ENCODE measurements at places on chromosomes 3 and 15. TPM values are rescaled to one million over a fixed set of nuclear protein-coding genes. Genes with fewer than 3 reads are reported as not detected.

CERS3 gene
- 0.07 TPM for polyA plus RNA-seq

MME gene
- polyA plus RNA-seq, result 5.0 TPM

TMIE gene
- polyA plus RNA-seq, result 21.4 TPM

UBA5 gene
- polyA plus RNA-seq, result 35.6 TPM

FAM162A gene
- 96.0 TPM for polyA plus RNA-seq

GOLGA6L7 gene
- polyA plus RNA-seq, result not detected

GRCh38 chr3:94862703-94863102 lies 799.8 kb downstream of the NSUN3 start:
- H3K36me3 ChIP-seq, result no peaks in the 10 kb centered on the region
- peak; percentile 21 for DNase-seq
- no peaks in the 10 kb centered on the region for H3K27me3 ChIP-seq
- no peak overlapping the region for H3K27ac ChIP-seq

DNA sequence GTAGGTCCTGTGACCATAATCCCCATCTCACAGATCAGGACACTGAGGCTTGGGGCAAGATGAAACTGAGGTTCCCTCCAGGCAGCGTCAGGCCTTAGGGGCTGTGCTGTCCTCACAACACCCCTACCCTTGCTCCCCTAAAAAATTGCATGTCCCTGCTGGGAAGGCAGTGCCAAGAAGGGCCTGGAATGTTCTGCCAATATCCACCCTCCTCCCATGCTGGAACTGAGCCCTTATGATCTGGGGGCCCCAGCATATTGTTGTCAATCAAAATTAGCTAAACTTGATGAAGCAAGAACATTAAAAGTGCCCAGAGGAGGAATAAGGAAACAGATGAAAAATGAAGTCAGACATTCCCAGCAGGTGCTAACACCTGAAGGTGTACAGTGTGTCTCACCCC lies 13.4 kb upstream of the RTP3 start:
- H3K4me3 ChIP-seq, result no peak overlapping the region
- DNase-seq, result no peak
- H3K4me1 ChIP-seq, result no peaks in the 10 kb centered on the region

DNA sequence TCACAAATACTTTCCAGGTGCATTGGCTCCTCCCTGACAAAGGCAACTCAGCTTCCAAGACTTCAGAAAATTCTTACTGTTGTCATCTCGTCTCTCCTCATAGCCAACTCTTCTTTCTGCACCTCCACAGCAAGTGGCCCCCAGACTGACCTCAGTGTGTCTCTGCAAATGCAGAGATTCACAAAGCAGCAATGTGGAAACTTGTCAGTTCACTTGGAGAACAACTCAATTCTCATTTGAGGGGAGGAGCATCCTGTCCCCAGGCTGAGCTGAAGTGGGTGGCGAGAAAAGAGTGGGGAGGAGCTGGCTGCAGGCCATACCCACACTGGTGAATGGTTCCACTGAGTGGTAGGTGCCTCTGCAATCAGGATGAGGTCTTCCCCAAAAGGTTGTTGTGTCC lies 248.7 kb upstream of the IL12A start:
- H3K4me3 ChIP-seq, result no peak overlapping the region
- no peaks in the 10 kb centered on the region for H3K4me1 ChIP-seq
- H3K36me3 ChIP-seq, result no peaks in the 10 kb centered on the region
- H3K27ac ChIP-seq, result no peak overlapping the region
- no peak for DNase-seq

GRCh38 chr3:20809356-20809755 lies 623.4 kb upstream of the SGO1 start:
- no peak overlapping the region for H3K27ac ChIP-seq
- H3K4me1 ChIP-seq, result no peaks in the 10 kb centered on the region
- H3K27me3 ChIP-seq, result no peaks in the 10 kb centered on the region
- H3K4me3 ChIP-seq, result no peak overlapping the region
- no peak for DNase-seq

- no peaks in the 10 kb centered on the region for H3K27me3 ChIP-seq
- DNase-seq, result no peak
- no peaks in the 10 kb centered on the region for H3K36me3 ChIP-seq
- no peak overlapping the region for H3K27ac ChIP-seq
Measured at GRCh38 chr3:118262800-118263402, 771.7 kb downstream of the IGSF11 start.

DNA sequence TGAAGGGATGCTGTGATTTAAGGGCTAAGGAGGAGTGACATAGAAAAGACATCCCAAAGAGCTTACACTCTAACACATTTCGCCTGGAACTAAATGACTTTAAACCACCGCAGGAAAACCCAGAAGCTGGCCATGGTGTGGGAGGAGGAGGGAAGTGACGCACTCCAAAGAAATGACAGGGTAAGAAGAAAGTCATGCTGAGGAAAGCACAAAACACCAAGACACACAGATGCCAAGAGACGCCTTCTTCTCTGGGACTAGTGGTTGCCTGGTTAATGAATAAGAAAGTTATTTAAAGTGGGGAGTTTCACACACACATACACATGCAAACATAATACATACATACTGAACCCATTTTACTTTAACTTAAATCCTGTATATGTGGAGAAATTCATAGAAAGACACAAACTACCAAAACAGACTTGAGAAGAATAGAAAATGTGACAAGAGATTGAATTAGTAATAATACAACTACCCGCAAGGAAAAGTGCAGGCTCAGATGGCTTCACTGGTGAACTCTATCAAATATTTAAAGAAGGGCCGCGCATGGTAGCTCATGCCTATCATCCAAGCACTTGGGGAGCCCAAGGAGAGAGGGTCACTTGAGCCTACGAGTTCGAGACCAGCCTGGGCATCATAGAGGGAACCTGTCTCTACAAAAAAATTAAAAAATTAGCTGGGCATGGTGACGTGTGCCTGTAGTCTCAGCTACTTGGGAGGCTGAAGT lies 125.5 kb downstream of the NSMCE3 start:
- DNase-seq, result peak; percentile 1
- peaks cover 11% of the 10 kb centered on the region for H3K27me3 ChIP-seq
- no peak overlapping the region for H3K4me3 ChIP-seq
- H3K27ac ChIP-seq, result no peak overlapping the region
- H3K4me1 ChIP-seq, result no peaks in the 10 kb centered on the region
- H3K36me3 ChIP-seq, result no peaks in the 10 kb centered on the region

GRCh38 chr3:99625643-99626416 lies 12.6 kb upstream of the COL8A1 start:
- H3K27me3 ChIP-seq, result no peaks in the 10 kb centered on the region
- H3K4me1 ChIP-seq, result no peaks in the 10 kb centered on the region
- no peak for DNase-seq
- no peak overlapping the region for H3K27ac ChIP-seq

GRCh38 chr3:133821767-133822638 lies 16.4 kb downstream of the SRPRB start:
- no peaks in the 10 kb centered on the region for H3K27me3 ChIP-seq
- no peaks in the 10 kb centered on the region for H3K4me1 ChIP-seq
- H3K27ac ChIP-seq, result peak overlapping the region; percentile 26
- peak; percentile 93 for DNase-seq
- H3K4me3 ChIP-seq, result no peak overlapping the region
- H3K36me3 ChIP-seq, result no peaks in the 10 kb centered on the region

- no peak for DNase-seq
- H3K27ac ChIP-seq, result no peak overlapping the region
Measured at GRCh38 chr3:124634210-124635168, 95.8 kb upstream of the UMPS start.

DNA sequence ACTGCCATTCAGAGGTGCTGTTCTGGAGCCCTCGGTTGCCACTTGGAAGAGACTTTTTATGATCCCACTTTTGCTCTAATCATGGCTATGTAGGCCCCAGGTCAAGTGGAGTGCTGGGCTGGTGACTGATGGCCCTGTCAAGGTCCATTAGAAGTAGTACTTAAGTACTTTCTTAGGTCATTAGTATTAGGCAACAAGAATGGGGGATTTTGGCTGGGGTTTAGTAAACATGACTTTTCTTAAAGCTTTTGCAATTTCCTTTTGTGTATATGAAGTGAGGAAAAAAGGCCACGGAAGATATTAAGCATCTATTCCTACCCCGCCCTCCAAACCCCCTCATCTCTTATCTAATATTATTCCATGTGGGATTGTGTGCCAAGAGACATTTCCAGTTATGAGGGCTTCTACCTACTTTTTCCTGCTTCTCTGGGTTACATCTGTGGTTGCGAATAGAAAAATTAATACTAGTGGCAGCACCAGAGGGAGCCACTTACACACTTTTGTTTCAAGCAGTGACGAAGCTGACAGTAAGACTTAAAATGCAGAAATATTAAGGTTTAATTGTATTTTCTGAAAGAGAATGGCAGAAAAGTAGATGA lies 13.9 kb downstream of the NLGN1 start:
- H3K4me1 ChIP-seq, result no peaks in the 10 kb centered on the region
- H3K36me3 ChIP-seq, result no peaks in the 10 kb centered on the region
- no peaks in the 10 kb centered on the region for H3K27me3 ChIP-seq

DNA sequence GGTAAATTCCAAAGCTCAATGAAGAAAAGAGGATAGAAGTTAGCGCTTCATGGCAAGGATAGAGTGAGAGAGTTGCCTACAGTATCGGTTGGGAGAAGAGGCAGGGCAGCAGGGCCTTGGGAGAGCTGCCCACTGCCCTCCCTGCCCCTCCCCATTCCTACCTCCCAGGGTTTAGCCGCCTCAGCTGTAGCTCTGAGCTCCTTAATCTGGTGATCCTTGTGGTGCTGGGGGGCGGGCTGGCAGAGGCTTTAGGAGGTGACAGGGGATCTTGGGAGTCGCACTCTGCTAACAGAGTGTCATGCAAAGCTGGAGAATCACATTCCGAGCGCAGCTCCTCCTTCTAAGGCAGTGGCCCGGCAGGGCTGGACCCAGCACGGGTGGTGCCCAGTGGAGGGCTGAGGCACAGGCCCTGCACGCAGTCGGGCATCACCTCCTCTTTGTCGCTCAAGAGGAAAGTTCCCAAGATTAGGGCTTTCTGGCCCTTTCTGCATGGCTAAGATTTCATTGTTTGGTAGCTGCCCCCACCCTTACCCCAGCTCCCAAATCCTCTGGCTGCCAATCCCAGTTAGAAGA lies 57.1 kb upstream of the POLG start:
- H3K27me3 ChIP-seq, result peaks cover 16% of the 10 kb centered on the region
- no peak overlapping the region for H3K27ac ChIP-seq
- no peak for DNase-seq
- no peaks in the 10 kb centered on the region for H3K36me3 ChIP-seq

DNA sequence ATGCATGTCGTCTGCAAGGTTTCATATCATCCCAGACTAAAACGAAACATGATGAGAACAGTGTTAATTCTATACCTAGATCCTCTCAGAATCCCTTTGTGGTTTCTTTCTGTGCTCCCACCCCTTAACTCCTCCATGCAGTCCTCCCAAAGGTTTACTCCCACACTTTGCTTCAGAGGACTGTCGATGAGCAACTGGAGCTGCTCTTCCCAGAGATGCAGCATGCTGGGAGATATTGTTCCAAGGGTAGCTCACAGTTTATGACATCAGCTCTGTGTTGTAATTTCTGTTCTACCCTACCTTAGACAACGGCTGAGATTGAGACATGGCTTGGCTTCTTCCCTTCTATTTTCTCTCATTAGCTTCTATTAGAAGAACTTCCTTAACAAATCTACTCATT lies 313.0 kb upstream of the COL8A1 start:
- no peak for DNase-seq
- no peak overlapping the region for H3K27ac ChIP-seq
- H3K4me3 ChIP-seq, result no peak overlapping the region

DNA sequence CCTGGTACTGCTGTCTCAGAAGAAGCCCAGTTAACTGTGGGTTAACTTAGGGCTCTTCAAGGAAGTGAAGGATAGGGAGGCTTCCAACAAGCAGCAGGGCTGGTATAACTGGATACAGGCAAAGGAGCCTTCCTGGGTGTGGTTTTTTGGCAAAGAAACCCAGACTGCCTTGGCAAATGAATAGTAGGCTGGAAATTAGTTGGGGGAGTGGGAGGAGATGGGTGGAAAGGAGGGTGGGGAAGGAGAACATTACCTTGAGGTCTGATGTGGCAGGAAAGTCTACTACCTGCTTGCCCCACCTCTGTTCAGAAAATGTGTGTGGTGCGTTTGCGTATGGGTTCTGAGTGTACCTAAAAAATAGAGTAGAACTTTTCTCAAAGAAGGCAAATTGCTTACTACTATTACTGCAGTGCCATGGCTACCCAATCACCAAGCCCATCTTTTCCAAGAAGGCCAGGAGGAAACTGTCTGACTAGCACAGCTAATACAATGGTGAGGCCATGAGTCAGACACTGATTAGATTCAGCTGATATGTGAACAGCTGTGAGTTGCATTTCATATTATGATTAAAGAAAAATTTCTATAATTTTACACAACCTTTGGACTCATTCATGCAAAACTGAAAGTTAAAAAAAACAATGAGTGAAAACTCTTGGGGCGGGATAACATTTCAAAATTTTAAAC lies 55.2 kb downstream of the SPTSSB start:
- no peak overlapping the region for H3K27ac ChIP-seq
- no peak for DNase-seq

DNA sequence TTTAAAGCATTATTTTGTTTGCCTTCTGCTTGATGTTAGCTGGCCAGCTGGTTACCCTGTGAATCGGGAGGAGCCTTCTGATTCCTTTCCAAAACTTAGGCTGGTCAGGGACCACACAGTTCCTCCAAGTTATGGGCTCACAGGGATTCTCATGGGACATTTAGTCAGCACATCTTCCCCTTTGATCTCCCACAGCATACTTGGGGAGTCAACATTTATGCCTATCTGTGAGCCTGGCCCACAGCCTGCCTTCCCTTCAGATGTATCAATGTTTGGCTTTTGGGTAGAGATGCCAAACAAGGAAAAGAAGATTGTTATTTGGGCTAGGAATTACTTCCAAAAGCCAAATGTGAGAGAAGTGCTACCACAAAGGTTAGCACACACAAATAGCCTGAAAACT lies 32.6 kb upstream of the DCP1A start:
- no peaks in the 10 kb centered on the region for H3K27me3 ChIP-seq
- H3K4me1 ChIP-seq, result no peaks in the 10 kb centered on the region
- no peaks in the 10 kb centered on the region for H3K36me3 ChIP-seq
- H3K4me3 ChIP-seq, result no peak overlapping the region
